MM.1S (cell line): ENCODE measurements at places on chromosomes 3 and 15.

DNA sequence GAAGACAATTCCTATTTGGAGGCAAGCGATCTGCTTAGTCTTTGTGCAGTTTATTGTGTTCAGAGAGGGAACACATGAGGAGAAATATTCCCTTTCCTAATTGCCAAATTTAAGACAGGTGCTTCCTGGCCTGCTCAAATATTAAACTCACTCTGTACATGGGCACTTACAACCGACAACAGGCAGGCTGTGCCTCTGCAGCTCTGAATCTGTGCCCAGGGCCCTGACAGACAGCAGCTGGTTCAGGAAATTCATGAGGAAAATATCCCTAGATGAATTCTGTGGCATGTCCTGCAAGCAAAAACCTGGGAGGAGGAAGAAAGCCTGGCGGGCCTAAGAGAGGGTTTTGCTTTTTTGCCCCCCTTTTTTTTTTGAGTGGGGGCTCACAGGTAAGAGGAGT is 169.3 kb upstream of the TRIM42 start:
- no peak for DNase-seq

DNA sequence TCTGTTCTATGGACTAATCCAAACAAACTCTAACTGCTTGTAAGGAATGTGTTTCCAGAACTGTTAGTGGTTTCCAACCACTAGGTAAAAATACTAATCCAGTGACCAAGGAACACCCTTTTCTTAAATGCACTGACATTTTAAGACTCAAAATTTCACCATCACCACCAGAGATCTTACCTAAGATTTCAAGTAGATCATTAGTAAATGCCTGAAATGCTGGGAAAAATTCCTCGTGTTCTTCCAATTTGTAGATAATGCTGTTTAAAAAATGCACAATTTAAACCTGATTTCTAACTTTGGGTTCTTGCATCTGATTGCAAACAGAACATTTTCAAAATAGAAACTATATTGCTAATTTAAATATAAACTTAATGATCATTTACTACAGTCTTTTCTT is 63.4 kb downstream of the ESYT3 start:
- no peak for DNase-seq

GRCh38 chr3:66047311-66048050 is 8.8 kb upstream of the MAGI1 start:
- DNase-seq = no peak

DNA sequence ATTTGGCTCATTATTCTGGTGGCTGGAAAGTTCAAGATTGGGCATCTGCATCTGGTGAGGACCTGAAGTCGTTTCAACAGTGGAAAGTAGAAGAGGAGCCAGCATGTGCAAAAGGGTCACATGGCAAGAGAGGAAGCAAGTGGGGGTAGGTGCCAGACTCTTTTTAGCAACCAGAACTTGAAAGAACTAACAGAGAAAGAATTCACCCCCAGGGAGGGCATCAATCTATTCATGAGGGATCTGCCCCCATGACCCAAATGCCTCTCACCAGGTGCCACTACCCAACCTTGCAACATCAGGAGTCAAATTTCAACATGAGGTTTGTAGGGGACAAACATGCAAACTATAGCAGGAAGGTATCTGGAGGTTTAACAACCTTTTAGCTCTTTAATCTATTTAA is 10.3 kb upstream of the RYK start:
- peak; percentile 23 for DNase-seq

- peak; percentile 11 for DNase-seq
Observed at GRCh38 chr15:85555875-85556617, 175.6 kb downstream of the AKAP13 start.

GRCh38 chr3:52636673-52637072 is 49.0 kb downstream of the PBRM1 start:
- DNase-seq = no peak

DNA sequence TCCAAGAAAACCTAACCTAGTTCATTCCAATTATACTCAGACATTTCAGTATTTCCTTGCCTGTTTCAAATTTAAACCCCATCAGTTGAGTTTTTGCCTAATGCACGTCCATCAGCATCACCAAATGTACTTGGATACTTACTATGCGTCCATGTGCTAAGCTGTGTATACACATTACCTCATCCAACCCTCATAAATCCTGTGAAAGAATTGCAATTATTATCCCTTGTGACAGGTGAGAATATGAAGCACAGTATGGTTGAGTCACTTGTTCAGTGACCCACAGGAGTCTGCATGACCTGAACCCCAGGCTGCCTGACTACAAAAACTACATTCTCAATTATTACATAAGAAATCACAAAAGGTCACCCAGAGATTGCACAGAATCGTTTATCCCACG is 2.5 kb downstream of the OR5K2 start:
- no peak for DNase-seq

DNA sequence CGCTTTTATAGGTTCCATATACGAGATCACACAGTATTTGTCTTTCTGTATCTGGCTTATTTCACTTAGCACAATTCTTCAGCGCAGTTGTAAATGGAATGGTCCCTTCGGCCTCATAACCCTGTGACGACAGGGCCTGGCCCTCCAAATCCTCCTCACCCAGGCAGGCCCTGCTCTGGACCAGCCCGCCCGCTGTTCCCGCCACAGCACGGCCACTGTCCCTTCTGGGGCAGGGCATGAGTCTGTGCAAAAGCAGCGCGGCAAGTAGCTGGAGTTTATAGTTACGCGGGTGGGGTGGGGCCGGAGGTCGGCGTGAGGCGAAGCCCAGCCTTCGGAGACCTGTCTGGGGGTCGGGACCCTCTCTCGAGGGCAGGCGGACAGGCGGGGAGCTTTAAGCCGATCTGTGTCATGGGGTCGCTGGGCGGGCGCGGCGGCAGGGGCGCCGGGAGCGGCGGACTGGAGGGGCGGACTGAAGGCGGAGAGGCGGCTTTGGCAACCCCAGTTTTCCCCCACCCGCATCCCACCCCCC is 543 bp downstream of the ARPIN start:
- no peak for DNase-seq

DNA sequence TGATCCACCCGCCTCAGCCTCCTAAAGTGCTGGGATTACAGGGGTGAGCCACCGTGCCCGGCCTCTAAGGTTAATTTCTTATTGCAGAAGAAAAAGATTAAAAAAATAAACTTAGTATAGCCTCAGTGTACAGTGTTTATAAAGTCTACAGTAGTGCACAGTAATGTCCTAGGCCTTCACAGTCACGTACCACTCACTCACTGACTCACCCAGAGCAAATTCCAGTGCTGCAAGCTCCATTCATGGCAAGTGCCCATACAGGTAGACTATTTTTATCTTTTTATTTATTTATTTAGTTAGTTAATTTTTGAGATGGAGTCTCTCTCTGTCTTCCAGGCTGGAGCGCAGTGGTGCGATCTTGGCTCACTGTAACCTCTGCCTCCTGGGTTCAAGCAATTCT is 3.2 kb upstream of the FLNB start:
- no peak for DNase-seq

DNA sequence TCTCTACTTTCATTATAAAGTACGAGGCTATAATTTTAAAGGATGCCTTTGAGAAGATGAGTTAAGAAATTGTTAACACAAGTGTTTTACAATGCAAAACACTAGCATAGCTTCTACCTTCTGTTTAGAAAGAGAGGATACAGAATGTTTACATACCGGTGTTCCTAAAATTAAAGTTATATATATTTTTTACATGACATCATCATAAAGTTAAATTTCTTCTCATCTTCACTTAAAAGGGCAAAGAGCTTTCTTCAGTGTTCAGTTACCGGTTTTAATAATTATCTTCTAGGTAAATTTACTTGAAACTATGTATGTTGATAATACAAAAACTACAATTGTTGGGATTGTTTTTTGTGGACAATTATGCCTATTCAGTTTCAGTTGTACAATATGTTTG is 32.7 kb upstream of the TM2D3 start:
- no peak for DNase-seq

DNA sequence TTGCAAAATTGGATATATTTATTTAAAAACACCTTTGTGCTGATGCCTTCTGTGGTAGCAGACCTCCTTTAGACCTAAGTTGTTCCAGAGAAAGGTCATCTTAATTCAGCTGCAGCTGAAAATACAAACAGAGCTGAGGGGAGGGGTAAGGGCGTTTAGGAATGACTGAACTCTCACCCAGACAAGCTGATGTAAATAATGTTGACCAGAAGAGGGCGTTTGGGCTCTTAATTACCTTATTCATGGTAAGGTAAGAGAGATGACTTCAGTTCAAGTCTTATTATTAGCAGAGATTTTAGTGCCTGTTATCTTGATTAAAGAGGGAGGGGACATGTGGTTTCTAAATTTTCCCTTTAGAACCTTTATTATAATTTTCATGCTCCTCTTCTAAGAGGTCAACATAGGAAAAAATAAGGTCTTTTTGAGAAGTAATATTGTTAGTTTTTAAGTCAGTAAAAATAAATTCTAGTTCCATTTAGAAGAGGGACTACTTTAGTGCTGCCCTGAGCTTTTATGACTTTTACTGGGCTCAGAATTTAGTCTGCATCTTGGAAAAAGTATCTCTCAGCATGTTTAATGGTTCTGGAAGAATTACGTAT is 46.3 kb downstream of the GPR171 start:
- peak; percentile 81 for DNase-seq

GRCh38 chr3:74004386-74004785 is 379.6 kb upstream of the PDZRN3 start:
- no peak for DNase-seq

DNA sequence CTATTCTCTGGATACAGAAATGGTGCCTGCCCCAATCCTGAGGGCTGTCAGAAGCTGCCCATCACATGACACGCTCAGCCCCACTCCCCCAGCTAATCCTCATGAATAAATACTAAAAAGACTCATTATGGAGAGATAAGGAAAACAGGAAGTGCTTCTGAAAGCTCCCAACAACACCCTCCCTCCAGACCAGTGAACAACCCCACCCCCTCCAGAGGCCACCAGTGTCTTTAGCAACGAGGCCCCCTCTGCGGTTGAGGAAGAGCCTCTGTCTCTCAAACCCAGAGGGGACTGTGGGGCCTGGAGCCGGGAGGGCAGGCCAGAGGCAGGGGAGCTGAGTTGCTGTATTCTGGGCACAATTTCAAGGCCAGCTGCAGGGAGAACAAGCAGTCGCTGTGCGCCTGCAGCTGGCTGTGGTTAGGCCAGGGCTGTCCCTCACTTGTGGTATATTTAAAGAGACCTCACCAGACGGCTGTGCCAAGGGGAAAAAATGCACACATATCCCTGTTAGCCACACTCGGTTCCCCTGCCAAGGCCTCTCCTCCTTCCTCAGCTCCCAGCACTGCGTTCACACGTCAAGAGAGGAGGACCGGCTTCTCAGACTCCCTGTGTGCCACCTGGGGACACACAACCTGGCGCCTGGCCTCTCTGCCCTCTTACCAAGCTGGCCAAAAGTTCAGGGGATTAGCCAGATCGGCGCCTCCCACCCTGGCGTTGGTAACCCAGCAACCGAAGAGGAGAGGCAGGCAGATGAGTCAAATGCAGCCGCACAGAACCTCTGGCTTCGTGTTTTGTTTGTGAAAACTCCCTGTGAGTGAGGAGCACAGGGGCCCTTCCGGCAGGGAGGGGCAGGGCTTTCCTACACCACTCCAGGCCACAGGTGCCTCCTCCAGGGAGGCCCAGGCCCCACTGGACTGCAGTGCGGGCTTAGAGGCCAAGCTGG is 101.2 kb upstream of the ETV5 start:
- no peak for DNase-seq

DNA sequence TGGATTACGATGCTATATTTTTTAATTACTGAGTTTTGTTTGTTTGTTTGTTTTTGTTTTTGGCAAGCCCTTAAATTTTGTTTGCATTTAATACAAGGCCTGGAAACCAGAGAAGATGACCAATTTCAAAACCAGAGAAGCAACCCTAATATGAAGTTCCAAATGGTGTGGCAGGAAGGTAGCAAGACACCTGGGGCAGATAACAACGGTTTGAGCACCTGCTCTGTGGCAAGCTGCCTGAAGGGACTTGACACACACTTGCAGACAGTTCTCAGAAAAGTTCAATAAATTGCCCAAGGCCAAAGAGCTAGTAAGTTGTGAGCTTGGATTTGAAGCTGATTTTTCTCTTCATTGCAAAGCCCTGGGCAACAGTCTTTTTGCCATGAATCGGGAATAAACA is 151.2 kb upstream of the UBE2E1 start:
- DNase-seq = peak; percentile 93

GRCh38 chr3:13260259-13261103 is 159.6 kb downstream of the NUP210 start:
- no peak for DNase-seq

GRCh38 chr15:78750566-78750965 is 60.7 kb downstream of the ADAMTS7 start:
- no peak for DNase-seq

- DNase-seq = no peak
Observed at GRCh38 chr15:45134682-45135604, 5.1 kb downstream of the DUOX1 start.

DNA sequence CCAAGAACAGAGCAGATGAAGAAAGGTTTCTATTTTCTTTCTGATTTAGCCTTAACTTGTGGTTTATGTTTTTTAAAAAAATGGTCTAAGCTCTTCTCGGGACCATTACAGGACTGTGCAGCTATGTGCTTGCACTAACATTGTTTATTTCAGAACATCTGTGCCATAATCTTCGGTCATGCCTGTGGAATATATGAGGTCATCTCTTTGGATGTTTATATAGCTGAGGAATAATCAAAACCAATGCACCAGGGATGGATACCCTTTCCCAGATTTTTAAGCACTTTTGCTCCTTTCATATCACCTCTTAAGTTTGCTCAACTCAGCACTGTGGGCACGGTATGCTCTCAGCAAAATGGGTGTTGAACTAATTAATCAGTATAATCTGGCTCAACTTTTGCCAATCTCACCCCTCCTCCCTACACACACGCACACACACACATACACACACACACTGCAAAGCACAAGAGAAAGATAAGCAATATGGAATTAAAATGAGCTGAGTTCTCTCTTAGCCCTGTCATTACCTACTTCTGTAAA is 268.5 kb upstream of the TMC3 start:
- DNase-seq = peak; percentile 56

- no peak for DNase-seq
Observed at GRCh38 chr3:14876921-14877333, 58.2 kb downstream of the FGD5 start.

DNA sequence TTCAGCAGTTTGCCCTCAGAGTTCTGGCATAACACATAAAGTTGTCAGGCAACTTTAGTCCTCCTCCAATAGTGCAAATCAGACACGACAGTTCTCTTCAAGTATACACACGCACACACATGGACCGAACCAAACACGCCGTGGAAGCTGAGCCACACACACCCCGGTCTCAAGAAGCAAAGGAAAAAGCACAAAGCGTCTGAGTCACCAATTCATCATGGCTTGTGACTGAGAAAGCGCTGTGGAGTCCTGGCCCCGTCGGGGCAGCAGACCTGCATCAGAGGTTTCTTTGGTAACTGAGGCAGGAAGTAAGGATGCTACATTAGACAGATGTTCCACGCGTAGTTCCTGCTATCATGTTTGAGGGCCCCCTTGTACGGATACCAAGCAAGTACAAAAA is 85.7 kb downstream of the VGLL4 start:
- DNase-seq = no peak

DNA sequence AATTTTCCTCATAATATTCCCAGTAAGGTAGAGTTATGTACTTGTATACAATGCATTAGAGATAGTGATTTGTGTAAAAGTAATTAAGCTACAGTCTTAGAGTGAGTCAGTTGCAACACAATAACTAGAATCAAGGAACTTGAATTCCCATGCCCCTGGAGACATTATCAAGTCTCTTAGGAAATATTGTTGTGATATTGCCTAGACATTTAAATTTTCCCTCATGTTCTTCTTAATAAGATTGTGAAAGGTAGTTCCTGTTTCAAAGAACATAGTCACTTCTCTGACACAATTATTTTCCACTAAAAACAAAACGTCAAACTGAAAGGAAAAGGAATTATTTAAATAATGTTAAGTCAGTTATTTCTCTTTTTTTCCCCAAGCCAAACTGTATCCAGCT is 13.0 kb upstream of the ATP1B3 start:
- DNase-seq = no peak
